ENCODE measurements at places on chromosomes 16 and 17.

- no peak for DNase-seq
Measured at GRCh38 chr17:56457501-56457900, 136.0 kb upstream of the NOG start.

GRCh38 chr16:78577630-78578029 lies 478.2 kb downstream of the WWOX start:
- no peak for DNase-seq

DNA sequence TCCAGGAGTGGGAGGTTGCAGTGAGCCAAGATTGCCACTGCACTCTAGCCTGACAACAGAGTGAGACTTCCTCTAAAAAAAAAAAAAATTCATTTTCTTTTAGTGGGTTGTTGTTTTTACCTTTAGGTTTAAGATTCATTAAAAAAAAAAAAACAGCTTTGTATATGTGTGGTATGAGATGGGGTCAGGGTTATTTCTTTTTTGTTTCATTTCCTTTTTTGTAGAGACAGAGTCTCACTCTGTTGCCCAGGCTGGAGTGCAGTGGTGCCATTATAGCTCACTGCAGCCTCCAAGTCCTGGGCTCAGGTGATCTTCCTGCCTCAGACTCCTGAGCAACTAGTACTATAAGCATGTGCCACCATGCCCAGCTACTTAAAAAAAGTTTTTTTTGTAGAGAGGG lies 47.0 kb downstream of the BCAS3 start:
- DNase-seq: no peak

- DNase-seq: no peak
Measured at GRCh38 chr16:6905601-6906000, 427.0 kb upstream of the RBFOX1 start.

- no peak for DNase-seq
Measured at GRCh38 chr16:10312784-10313724, 72.8 kb upstream of the ATF7IP2 start.

GRCh38 chr17:72338847-72339790 lies 218.3 kb downstream of the SOX9 start:
- no peak for DNase-seq

DNA sequence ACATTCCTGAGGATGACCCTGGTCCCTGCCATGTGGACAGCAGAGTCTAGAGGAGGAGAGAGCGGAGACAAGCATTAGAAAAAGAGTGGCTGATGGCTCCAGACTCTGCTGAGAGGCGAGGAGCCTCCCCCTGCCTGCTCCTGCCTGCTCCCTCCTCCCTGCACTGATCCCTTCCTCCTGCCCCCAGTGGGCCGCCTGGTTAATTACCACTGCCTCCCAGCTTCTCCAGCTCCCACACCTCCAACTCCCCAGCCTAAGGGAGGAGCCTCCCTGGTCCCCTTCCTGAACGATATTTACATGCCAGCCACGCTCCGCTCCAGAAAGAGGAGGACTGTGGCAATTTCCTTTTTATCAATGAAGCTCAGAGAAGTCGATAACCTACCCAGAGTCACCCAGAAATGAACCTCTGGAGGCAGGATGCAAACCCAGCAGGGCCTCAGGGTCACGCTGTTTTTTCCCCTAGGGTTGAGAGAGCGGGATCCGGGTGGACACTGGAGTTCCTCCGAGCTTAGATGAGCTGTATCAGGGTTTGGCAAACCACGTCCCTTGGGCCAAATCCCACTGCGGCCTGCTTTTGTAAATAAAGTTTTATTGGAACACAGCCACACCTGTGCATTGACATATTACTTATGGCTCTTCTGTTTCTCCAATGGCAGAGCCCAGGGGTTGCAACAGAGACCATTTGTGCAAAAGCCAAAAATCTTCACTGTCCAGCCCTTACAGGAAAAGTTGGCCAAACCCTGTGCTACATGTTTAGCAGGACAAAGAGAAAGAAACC lies 27.1 kb upstream of the JPH3 start:
- DNase-seq: no peak

DNA sequence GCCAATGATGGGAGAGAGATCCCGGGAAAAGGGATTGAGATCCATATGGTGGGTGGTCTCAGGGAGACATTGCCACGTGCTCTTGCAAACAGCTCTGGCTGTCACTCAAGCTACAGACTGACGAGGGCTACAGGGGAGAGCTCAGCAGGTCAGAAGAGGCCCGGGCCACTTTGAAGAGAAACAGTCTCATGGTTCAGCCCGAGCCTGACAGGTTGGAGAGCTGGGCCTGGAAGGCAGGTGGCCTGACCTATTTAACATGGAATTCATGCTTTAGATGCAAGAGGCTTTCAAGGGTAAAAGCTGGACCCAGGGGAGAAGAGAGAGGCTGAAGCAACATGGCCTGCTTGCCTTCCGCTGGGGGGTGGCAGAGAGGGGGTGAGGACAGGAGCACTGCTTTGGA lies 81.0 kb upstream of the BRD7 start:
- DNase-seq: no peak

GRCh38 chr16:47965439-47965838 lies 190.4 kb downstream of the ABCC12 start:
- DNase-seq: no peak

DNA sequence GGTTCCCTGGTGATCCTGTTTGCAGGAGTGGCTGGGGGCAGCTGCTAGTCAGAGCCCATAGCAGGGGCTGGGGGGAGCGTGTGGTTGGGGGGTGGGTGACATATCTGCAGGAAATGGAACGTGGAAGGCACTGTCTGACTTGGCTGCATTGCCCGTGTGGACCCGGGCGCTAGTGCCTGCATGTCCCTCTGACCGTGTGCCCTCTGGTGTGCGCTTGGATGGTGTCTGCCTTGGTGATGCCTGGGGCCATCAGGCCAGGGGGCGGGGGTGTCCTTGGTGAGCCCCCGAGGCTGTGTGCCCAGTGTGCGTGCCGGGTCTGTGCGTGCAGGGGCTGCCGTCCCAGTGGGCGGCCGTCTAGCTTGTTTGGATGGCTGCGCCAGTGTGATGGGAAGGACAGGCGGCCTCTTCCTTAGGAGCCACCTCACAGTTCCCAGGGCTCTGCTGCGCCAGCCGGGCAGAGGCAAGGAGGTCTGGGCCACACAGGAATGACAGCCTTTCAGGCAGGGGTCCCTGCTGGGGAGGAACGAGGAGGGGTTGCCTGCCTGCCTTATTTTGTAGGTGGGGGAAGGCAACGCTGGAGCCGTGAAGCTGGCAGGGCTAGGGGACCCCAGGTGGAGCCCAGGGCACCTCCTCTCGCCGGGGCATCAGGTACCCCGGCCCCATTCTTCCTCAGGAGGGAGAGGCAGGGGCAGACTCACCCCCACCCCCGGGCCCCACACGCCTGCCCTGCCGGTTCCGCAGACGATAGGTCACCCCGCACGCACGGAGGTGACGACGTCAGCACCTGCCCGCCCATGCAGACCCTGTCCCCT lies 693 bp downstream of the NDRG4 start:
- no peak for DNase-seq

DNA sequence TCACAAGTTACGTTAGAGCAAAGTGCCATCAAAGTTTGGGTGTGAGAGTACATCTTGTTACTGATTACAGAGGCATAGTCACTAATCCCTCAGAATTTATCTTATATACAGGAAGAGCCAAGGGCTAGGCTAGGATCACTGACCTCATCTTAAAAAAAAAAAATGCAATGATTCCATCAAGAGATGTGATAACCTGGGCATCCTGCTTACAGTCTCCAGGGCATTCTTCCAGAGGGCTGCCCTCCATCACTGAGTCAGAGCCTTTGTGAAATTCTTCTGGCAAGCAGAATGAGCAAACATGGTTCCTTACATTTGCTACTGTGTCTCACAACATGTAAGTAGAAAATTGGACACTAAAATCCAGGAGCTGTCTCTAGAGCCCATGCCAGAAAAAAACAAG lies 410.6 kb downstream of the ZFHX3 start:
- no peak for DNase-seq

GRCh38 chr16:4534151-4534790 lies 4.3 kb downstream of the CDIP1 start:
- no peak for DNase-seq
